ENCODE measurements at places on chromosomes 1 and 21. TPM values are rescaled to one million over a fixed set of nuclear protein-coding genes. Genes with fewer than 3 reads are reported as not detected.

- ATAC-seq, result no peak
Measured at GRCh38 chr1:21379571-21379970, 60.4 kb upstream of the NBPF3 start.

DNA sequence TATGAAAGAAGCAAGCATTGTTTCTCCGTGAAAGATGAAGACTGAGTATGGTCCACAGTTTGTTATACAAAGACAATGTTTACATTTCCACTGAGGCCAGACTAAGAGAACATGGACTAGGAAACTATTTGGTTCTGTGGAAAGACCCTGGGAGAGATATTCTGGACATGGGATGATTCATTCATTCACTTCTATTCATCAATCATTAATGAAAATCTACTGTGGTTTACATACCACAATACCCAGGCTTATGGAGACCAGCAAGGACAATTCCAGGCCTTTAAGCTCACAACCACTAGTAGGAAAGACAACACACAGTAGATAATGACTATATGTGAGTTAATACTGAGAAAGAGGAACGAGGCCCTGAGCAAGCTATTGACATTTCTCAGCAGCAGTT lies 125.4 kb downstream of the TBX15 start:
- no peak for ATAC-seq

DNA sequence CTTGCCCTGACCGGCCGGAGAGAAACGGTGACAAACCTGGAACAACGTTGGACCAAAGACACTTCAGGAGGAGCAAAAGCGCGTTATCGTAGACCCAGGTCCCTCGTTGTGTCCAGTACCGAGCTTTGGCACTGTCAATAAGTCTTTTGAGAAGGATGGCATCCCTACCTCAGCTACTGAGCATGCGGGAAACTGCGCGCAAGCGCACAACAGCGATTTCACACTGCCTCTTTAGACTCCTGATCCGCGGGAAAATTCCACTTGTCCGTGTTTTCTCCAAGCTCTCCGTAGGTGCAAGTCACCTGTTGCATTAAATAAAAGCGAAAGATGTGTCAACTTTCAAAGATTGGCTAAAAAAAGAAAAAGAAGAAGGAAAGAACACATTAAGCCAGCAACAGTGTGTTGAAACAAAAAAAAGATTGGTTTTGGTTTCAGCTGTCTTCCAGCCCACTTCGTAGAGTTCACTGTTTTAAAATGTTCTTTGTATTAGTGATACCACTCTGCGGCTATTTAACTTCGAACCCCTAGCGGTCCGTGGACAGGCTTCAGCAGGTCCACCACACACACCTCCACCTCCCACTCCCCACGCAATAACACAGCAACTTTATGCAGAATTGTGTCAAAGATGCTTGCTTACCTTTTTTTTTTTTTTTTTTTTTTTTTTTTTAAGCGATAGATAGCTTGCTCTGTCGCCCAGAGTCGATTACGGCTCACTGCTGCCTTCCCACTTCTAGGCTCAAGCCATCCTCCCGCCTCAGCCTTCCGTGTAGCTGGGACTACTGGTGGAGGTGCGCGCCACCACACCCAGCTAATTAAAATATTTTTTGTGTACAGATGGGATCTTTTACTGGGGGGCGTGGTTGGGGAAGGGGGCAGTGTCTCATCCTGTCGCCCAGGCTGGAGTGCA lies at the start of gene BPNT1:
TSS of gene BPNT1 (minus strand) at position 139 of the 907 bp plus-strand sequence. CDS start 9,942 bp downstream, outside the sequence.
- ATAC-seq, result peak; percentile 76

GRCh38 chr1:232020352-232020751 lies 393.8 kb downstream of the DISC1 start:
- no peak for ATAC-seq

GRCh38 chr21:19683492-19683891 lies 1279.9 kb upstream of the TMPRSS15 start:
- no peak for ATAC-seq

GRCh38 chr1:36851087-36851486 lies 183.2 kb downstream of the GRIK3 start:
- no peak for ATAC-seq

DNA sequence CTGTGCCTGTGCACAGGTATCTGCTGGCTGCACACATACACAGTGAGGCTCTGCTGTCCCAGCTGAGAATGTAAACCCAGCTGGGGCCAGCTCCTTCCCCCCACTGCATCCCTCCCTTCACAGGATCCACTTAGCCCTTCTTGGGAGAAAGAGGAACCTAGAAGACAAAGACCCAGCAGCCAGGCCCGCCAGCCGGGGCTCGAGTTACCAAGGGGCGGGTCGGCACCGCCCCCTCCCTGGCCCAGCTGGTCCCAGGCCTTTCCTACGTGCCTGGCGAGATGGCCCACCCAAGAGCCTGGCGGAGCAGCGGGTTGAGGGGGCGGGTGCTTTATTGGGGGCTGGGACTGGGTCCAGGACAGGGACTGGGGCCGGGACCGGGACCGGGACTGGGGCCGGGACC lies 2.1 kb downstream of the SH3BGRL3 start:
- ATAC-seq, result no peak

DNA sequence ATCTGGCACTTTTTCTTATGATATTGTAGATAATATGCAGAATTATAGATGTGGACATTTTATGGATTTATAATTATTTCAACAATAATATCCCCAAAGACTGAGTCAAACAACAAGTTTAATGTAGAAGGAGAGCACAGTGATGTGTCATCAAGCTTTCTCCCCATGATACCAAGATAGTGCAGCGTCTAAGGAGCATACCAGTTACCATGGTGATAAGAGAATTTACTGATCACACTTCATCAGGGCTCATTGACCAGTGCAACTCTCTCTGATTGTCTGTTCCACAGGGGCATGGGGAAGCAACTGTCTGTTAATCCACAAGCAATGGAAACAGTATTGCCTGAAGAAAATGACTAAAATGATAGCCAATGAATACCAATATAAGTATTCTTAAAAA lies 209.6 kb upstream of the DPYD start:
- no peak for ATAC-seq

- peak; percentile 76 for ATAC-seq
Measured at GRCh38 chr1:9867408-9868243, 42.4 kb downstream of the CTNNBIP1 start.

DNA sequence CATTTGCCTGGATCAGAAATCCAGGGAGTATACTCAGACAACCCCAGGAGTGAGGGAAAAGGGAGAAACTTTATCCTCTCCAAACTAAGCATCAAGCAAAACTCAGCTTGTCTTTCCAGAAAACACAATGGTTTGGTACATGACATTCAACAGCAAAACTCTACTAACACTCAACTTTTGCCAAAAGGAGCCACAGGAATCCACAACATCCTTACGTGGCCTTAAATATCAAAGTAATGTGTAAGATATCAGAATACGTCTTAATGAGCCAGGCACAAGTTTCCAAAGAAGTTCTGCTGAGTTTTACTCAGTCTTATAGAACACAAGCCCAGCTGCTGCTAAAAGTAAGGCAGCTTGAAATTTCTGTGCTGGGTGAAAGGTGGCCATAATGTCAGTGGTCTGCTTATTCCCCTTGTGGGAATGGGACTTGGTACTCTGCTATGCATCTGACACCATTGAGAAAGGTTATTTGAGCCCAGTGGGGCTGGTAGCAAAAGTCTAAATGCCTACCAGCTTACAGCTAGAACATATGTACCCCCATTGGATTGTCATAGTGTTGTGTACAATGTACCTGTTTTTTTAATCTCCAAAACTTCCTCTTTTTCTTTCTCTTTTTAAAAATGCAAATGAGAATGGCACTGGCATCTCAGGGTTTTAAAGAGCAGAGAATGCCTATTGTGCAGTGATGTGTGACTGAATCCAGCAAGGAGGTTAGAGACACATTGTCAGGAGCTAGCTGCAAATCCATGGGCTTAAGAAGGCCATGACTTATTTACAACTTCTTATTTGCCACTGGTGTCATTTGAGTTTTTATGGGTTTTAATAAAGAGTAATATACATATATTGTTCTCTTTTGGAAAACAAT lies 62.0 kb upstream of the ST6GALNAC3 start:
- no peak for ATAC-seq

- ATAC-seq, result no peak
Measured at GRCh38 chr1:221923929-221924598, 182.2 kb upstream of the DUSP10 start.

DNA sequence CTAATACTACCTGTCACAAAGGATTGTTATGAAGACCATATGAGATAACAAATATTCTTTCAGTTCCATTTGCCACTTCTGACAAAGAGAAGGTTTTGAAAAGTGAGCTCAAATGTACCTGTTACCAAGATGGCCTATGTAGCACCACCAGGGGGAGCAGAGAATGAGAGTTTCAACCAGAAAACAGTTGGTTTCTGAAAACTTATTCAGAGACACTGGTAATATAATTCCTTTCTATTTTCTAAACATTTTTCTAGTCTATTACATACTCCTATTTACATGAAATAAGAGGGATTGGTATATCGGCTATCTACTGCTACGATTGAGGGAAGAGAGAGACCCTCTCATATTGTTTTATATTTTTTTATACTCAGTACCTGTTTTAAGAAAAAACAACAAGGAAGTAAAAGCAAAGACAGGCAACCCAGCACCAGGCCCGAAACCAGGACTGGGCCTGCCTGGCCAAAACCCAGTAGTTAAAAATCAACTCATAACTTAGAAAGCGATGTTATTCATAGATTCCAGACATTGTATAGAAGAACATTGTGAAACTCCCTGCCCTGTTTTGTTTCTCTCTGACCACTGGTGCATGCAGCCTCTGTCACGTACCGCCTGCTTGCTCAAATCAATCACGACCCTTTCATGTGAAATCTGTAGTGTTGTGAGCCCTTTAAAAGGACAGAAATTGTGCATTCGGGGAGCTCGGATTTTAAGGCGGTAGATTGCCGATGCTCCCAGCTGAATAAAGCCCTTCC lies 48.3 kb downstream of the IL23R start:
- no peak for ATAC-seq

DNA sequence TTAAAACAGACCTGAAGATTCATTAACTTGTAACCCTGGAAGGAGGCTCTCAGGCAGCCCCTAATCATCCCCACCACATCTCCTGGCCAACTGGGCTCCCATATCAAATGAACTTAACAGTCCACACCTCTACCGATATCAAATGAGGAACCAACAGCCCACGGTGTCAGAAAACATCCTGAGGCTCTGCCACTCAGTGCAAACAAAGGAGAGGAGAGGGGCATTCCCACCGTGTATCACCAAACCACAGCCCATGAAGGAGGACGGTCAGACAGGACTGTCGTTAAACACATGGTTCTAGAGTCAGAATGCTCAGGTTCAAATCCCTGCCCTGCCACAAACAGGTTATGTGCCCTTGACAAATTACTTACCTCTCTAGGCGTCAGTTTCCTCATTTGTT lies 52.5 kb downstream of the ERI3 start:
- ATAC-seq, result no peak

- peak; percentile 93 for ATAC-seq
Measured at GRCh38 chr21:31201548-31201947, 142.5 kb downstream of the TIAM1 start.

- ATAC-seq, result peak; percentile 41
Measured at GRCh38 chr21:34882719-34883131, 166.4 kb downstream of the RUNX1 start.

GRCh38 chr1:243473227-243474135 lies 217.6 kb downstream of the SDCCAG8 start:
- no peak for ATAC-seq

DNA sequence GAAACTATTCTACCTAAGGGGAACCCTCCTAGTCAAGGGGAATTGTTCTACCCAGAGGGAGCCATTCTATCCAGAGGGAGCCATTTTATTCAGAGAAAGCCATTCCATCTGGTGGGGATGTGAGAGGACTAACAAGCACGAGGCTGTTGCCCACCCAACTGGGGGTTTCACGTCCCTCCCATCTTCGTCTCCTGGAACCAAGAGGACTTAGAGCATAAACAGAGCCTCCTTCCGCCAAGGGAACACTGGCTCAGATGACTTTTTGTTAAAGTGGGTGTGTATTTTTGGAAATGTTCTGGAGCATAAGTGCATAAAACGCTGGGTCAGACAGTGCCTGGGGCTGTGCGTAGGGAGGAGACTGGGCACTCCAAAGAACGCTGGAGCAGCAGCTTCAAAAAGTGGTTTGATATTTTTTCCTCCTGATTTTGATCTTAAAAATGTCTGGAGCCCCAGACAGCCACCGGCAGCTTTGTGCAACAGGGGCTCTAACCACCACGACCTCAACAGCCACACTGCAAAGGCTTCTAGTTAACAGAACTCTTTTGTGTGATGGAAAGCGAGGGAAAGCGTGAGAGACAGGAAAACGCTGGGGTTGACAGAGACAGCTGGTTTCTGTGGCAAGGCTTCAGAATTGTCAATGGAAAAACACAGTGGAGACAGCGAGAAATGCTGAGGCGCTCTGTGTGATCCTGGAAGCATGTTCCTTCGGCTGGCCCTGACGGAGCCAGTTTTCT lies 363.6 kb upstream of the CAMK1G start:
- ATAC-seq, result no peak

- no peak for ATAC-seq
Measured at GRCh38 chr1:71228241-71228640, 147.4 kb upstream of the ZRANB2 start.

DNA sequence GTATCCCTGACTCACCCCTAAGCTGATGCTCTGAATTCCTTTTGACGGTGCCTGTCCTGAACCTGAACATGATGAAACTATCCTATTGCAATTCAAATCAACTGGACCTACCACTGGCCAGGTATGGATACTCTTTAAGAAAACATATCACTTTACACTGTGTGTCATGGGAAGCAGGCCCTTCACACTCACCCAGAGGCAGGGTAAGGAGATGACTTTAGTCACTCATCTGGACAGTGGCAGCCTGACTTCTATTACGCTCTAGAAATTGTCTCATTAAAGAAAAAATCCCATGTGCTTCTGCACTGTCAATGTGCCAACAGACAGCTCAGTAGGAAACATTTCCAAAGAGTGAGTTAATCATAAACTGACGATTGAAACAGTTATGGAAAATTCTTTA lies 94.3 kb downstream of the VAV3 start:
- no peak for ATAC-seq

GRCh38 chr1:47205918-47206317 lies 16.1 kb upstream of the PDZK1IP1 start:
- ATAC-seq, result no peak

DNA sequence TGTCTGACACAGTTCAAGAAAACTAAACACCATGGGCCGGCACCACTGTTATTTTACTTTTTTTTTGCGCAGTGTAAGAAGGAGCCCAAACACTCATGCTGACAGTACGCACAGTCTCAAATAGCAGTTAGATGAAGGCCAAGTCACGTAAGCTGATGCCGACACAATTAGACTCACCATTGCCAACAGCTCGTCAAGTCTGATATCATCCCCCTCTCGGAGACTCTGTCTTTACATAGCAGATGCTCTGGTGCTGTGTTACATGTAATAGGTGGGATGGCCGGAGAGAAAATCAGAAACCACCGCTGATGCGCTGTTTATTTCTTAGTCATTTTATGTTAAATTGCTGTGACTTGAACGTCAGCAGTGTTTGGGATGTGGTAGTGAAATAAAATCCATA lies 49.3 kb downstream of the TGFB2 start:
- no peak for ATAC-seq

AMY1B gene
- total RNA-seq, result not detected

IBA57 gene
- total RNA-seq, result 6.4 TPM

JUN gene
- 105 TPM for total RNA-seq

H6PD gene
- total RNA-seq, result 33.9 TPM

ARHGAP29 gene
- total RNA-seq, result 25.7 TPM

LAX1 gene
- 2.0 TPM for total RNA-seq

OLFML2B gene
- total RNA-seq, result 3.8 TPM

ID3 gene
- total RNA-seq, result 234 TPM

PADI2 gene
- total RNA-seq, result 0.12 TPM

PMF1 gene
- 58.9 TPM for total RNA-seq
